ENCODE measurements at places on chromosomes 7 and 10. TPM values are rescaled to one million over a fixed set of nuclear protein-coding genes. Genes with fewer than 3 reads are reported as not detected.

DNA sequence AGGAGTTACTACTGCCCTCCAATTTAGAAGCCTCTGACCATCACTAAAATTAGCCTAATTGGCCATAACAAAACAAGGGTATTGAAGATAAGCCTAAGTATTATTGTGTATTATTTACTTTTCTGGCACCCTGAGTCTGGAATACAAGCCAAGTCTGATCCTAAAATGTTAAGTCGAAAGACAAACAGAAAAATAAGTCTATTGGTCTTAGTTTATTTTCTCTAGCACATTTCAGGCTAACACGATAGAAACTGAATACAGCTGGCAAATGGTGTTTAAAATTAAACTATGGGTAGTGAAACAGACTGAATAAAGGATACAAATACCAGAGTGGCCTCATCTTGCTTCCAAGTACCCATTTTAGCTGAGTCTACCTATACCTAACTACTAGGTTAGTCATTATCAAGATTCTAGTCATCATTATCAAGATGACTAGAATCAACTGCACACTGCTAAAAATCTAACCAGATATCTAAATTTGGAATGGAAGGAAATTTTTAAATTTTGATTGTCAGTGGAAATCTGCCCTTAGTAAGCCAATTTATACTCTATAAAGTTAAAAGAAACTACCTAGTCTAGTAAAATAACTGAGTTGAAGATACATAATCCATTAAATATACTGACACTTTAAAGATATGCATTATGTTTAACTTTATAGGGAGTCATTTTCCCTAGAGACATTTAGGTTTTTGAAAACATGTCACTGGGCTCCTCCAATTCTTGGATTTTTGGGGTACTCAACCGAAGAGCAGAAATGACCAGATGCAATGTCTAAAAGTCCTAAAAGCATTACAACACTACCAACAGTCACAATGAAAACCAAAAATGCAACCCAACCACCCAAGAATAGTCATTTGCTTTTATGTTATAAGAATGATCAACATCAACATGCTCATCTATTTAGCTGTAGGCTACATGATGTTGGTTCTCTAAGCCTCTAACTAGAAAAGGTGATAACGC lies 80.9 kb downstream of the NT5C2 start:
- DNase-seq = no peak

GRCh38 chr7:121618182-121618581 lies 222.1 kb upstream of the FAM3C start:
- no peak for DNase-seq

DNA sequence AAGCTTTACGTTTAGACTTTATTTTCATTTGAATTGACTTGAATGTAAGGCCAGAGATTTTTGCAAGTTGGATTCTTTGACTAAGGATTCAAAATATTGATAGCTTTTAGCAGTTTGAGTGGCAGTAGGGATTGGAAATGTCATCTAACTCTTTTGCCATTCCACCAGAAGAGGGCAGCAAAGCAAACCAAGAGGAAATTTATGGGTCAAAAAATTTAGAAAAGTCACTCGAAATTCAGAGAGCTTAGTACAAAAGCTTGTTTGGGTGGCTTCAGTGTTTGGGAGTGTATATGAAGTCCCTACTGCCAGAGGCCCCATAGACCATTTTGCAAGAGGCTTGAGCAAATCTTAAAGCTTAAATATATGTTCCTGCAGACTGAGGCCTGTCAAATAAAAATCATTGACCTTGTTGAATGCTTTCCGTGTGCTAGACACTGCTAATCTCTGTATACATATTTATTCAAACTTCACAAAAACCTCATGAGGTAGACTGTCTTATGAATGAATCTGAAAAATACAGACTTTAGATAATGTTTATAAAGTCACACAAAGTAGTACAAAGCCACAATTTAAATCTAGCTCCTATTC lies 44.6 kb upstream of the RSBN1L start:
- no peak for DNase-seq

VSTM4 gene
- 19.1 TPM for total RNA-seq
